Activated CD8-positive, alpha-beta T cell treated with anti-CD3 and anti-CD28 coated beads, Interleukin-2, amount 10 ng/mL, durations not matched to agents 7 days and 5 days (primary cell): ENCODE measurements at places on chromosomes 2 and 18.

GRCh38 chr2:174614261-174614660, 16.7 kb upstream of the WIPF1 start:
- DNase-seq: no peak

GRCh38 chr2:237533668-237534161, 32.7 kb upstream of the PRLH start:
- DNase-seq: no peak

GRCh38 chr2:193240752-193241151, 1046.0 kb upstream of the TMEFF2 start:
- DNase-seq: no peak

GRCh38 chr2:196849895-196850294, 40.7 kb upstream of the C2orf66 start:
- DNase-seq: no peak

- no peak for DNase-seq
Measured at GRCh38 chr2:194054313-194054712, 1602.7 kb upstream of the SLC39A10 start.

DNA sequence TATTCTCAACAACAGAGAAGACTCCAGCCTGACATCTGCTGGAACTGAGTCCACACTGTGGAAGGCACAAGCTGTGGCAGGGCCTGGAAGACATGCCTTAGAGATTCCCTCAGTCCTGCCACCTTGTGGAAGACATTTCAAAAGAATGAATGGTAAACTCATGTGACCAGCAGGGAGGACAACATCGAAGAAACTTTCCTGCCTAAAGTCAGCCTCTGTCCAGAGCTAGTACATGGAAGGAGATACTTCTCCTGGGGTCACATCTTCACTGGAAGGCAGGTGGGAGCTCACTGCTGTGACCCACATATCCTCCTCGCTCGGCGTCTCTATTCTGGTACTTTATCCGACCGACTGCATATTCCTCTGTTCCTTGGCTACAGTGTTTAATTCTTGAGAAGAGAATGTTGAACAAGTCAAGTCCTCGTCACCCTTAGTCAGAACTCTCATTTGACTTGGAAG, 59.5 kb downstream of the PUM2 start:
- DNase-seq: peak; percentile 32

DNA sequence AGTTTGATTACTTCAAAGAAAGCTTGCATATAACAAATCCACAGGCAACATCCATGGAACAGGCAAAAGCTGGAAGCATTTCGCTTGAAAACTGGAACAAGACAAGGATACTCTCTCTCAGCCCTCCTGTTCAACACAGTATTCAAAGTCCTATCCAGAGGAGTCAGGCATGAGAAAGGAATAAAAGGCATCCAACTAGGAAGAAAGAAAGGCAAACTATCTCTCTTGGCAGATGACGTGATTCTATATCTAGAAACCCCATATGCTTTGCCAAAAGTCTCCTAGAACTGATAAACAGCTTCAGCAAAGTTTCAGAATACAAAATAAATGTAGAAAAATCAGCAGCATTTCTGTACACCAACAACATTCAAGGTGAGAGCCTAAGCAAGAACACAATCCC, 34.1 kb upstream of the MC4R start:
- no peak for DNase-seq

GRCh38 chr2:98769784-98770183, 38.9 kb upstream of the MGAT4A start:
- peak; percentile 38 for DNase-seq

DNA sequence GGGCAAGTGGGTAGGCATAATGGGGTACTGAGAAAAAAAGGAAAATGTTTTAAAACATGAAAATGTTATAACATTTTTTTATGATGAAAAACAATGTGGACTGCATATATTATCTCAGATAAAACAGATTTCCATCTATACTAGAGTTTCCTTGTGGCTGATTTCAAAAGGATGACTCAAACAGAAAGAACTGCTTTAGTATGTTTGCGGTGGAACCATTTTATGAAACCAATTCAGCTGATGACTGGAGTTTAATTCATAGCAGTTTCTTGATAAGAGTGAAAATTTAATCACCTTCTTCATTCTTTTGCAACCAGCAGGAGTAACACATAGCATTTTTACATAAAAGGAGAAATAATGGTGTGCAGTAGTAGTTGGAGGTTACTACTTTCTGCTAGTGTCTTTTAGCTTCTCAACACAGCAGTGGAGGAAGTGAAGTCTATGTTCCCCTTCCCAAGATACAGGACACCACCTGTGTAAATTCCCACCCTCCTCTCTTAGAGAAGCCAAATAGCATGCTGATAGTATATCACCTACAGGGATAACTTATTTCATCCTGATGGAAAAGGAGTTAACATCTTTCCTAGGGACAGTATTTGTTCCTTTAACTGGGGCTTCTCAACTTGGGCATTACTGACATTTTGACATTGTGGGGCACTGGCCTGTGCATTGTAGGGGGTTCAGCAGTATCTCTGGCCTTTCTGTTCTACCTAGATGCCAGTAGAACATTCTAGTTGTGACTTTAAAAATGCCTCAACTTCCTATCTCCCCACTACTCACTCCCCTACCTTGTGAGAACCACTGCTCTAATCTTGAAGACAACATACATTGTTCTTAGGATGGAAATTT, 29.9 kb downstream of the PELI1 start:
- no peak for DNase-seq

DNA sequence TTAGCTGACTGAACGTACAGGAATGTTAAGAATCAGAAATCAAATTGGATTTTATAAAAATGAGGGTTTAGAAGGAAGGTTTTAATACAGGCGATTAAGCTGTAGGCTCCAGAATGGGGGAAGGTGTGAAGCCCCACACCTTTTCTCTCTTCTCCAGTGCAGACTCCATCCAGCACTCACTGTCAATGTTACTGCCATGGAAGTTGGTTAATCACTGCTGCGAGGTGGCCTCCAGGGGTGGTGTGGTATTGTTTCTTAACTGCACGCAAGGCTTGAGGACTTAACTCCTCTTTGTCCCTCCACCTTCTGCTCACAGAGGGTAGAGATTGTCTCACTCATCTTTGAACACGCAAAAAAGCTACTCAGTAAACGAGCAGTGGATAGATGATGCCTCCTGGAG, 26.9 kb upstream of the YWHAQ start:
- no peak for DNase-seq

DNA sequence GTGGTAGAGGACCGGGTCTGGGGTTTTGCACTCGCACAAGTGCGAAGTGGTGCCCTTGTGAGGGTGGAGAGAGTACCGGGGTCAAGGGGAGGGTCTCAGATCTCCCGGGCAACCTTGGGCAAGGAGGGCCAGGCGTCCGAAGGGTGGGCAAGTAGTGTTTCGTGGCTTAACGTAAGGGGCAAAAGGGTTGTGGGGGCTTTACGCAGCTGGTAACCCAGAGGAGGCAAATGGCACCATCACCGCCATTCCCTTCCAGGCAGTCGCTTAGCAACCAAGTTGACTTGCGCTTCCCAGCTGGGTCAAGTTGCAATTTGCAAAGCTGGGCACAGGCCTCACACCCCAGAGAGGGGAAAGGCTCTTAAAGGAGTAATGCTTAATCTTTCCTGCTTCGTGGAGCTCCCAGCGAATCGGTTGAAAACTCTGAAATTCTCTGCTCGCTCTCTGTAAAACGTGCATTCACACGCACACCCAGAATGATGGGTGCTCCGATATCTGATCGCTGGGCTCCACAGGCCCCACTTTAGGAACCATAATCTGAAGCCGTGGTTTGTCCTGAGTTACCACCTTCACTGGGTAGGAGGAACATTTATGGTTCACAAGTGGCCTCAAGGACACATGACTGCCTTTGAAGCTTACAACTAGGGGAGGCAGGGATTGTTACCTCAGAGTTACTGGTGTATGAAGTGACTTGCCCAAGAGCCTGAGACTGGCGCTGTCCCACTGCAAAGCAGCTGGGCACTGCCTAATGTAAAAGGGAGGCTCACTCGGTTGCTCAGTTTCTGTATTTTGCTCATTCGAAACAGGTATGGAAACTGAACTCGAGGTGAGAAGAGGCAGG, 127.9 kb downstream of the UXS1 start:
- DNase-seq: peak; percentile 17
